ENCODE measurements at places on chromosomes 6 and 20. TPM values are rescaled to one million over a fixed set of nuclear protein-coding genes. Genes with fewer than 3 reads are reported as not detected.

DNA sequence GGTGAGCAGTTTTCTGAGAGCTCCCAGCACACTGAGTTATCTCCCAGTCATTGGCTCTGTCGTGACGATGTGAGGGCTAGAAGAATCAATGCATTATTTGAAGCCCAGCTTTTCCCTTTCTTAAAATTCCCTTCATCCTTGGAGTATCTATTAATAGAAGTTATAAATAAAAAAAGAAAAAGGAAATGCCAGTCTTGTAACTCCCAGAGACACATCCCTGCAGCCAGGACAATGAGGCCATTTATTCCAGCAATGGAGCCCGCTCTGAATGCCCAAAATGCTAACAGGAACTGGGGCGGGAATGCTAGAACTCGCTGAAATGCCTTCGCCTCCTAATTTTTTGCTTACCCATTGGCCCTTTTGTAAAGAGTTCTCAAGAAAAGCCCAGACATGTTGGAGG lies 305.8 kb downstream of the TFAP2C start:
- H3K27ac ChIP-seq: no peak overlapping the region
- H3K4me1 ChIP-seq: no peaks in the 10 kb centered on the region
- DNase-seq: no peak
- peaks cover 20% of the 10 kb centered on the region for H3K27me3 ChIP-seq

- H3K36me3 ChIP-seq: peaks cover 6% of the 10 kb centered on the region
- peaks cover 70% of the 10 kb centered on the region for H3K4me1 ChIP-seq
- DNase-seq: peak; percentile 94
- peak overlapping the region; percentile 88 for H3K27ac ChIP-seq
- no peak overlapping the region for H3K4me3 ChIP-seq
Measured at GRCh38 chr6:17865798-17866725, 121.4 kb downstream of the KIF13A start.

DNA sequence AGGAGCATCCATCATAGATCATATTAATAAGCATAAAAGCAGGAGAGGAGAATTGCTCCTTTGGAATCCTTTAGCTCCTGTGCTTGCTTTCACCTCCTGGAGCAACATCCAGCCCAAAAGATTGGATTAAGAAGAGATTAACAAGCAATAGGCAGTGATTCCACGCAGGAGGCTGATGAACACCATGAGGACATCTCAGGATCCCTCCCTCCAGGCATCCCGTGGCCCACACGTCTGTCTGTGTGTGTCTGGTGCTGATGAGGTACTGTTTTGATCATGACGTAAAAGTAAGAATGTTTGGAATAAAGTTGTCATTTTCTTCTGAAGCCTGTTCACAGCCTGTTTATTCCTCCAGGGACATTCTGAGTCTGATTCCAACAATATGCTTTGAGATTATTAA lies 185.5 kb upstream of the MYLIP start:
- H3K27me3 ChIP-seq: no peaks in the 10 kb centered on the region
- no peak overlapping the region for H3K27ac ChIP-seq
- no peak for DNase-seq
- H3K4me3 ChIP-seq: no peak overlapping the region

GRCh38 chr20:17676378-17676759 lies 5.7 kb downstream of the RRBP1 start:
- no peak overlapping the region for H3K27ac ChIP-seq
- no peak for DNase-seq
- H3K4me1 ChIP-seq: peaks cover 24% of the 10 kb centered on the region
- no peaks in the 10 kb centered on the region for H3K27me3 ChIP-seq

Gene KAT14
- total RNA-seq: 15.3 TPM

Gene FKBP1C
- total RNA-seq: 0.09 TPM

Gene GJA1
- 164 TPM for total RNA-seq

Gene TBPL1
- 48.2 TPM for total RNA-seq

GRCh38 chr6:96899019-96899418 lies 1.3 kb upstream of the NDUFAF4 start:
- no peak overlapping the region for H3K4me3 ChIP-seq
- peaks cover 9% of the 10 kb centered on the region for H3K4me1 ChIP-seq
- peaks cover 25% of the 10 kb centered on the region for H3K36me3 ChIP-seq
- H3K27me3 ChIP-seq: peaks cover 5% of the 10 kb centered on the region
- DNase-seq: no peak

DNA sequence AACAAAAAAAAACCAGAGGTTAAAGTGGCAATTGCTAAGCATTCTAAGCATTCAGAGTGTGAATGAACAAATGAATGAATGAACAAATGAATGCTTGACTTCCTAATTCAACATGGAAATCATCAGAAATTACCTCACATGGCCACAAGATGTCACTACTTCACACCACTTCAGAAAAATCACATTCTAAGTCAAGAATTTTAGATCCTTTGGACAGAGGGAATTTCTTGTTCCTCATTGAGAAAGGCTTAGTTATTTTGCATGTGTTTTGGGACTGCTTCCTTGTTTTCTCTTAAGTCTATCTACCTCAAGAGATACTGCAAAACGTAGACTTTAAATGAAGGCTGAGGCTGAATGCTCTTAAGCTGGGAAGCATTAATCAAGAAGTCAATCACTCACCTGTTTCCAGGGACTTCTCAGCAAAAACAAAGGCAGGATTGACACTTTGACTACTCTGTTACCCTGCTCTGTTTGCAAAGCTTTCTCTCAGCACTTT lies 120.2 kb downstream of the MBOAT1 start:
- H3K4me1 ChIP-seq: no peaks in the 10 kb centered on the region
- no peak overlapping the region for H3K4me3 ChIP-seq
- no peak overlapping the region for H3K27ac ChIP-seq
- DNase-seq: no peak
- H3K27me3 ChIP-seq: no peaks in the 10 kb centered on the region

Gene TMEM244
- total RNA-seq: not detected

DNA sequence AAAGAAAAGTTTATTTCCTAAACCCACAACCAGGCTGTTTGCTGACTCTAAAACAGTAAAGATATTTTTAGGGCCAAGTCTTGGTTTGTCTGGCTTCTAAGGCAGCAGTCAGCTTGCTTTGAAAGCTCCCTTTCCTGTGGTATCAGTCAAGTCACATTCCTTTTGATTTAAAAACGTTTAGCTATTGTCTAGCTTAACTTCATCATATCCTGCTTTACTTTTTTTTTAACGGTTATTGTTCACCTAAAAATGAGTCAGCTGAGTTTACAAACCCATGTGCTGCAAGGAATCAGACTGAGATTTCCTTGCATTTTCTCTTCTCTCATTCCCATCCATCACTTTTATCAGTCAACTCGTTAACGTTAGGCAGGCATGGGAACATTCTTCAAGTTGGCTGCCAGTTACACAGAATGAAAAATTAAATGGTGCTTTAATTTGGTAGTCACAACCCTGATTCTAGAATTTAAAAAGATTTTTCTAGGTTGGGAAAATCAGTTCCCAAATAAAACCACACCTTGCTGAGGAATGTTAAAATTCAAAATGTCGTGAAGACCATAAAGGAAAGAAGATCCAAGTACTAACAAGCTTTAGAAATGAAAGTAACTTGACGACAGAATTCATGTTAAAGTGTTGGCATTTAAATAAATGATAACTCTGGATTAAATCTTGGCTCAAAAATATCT lies 45.9 kb downstream of the ELOVL5 start:
- peak overlapping the region; percentile 95 for H3K27ac ChIP-seq
- H3K27me3 ChIP-seq: no peaks in the 10 kb centered on the region
- DNase-seq: peak; percentile 59
- no peaks in the 10 kb centered on the region for H3K36me3 ChIP-seq
- H3K4me1 ChIP-seq: peaks cover 43% of the 10 kb centered on the region

GRCh38 chr6:56477241-56477640 lies 165.4 kb downstream of the DST start:
- no peak overlapping the region for H3K4me3 ChIP-seq
- H3K27me3 ChIP-seq: no peaks in the 10 kb centered on the region
- no peak for DNase-seq
- peaks cover 75% of the 10 kb centered on the region for H3K36me3 ChIP-seq

- H3K4me1 ChIP-seq: peaks cover 14% of the 10 kb centered on the region
- H3K27me3 ChIP-seq: no peaks in the 10 kb centered on the region
- no peak for DNase-seq
- H3K4me3 ChIP-seq: no peak overlapping the region
- H3K27ac ChIP-seq: no peak overlapping the region
Measured at GRCh38 chr6:34951731-34952130, 62.7 kb downstream of the ANKS1A start.

GRCh38 chr6:146583966-146584365 lies 14.8 kb upstream of the ADGB start:
- DNase-seq: no peak
- H3K36me3 ChIP-seq: no peaks in the 10 kb centered on the region
- no peak overlapping the region for H3K4me3 ChIP-seq
- no peaks in the 10 kb centered on the region for H3K4me1 ChIP-seq
- H3K27ac ChIP-seq: no peak overlapping the region
- no peaks in the 10 kb centered on the region for H3K27me3 ChIP-seq

DNA sequence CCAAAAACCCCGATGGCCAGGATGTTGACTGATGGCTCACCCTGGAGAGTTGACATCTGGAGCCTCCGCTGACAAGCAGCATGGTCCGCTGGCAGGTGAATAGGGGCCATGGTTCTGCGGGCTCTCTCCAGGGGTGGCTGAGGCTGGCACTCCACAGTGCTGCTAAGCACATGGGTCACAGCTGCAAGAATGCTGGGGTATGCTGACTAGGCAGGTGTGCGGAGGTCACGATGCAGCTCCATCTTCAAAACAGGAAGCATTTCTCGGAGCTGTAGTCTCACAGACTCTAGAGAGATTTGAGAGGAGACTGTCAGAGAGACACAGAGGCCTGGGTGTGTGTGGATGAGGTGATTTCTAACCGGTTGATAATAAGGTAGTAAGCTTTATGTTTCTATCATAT lies 341.6 kb downstream of the NRN1 start:
- no peak for DNase-seq
- no peaks in the 10 kb centered on the region for H3K36me3 ChIP-seq
- no peak overlapping the region for H3K27ac ChIP-seq
- H3K4me3 ChIP-seq: no peak overlapping the region
- no peaks in the 10 kb centered on the region for H3K4me1 ChIP-seq
- no peaks in the 10 kb centered on the region for H3K27me3 ChIP-seq

GRCh38 chr6:3186974-3187382 lies 29.6 kb upstream of the TUBB2A start:
- no peak overlapping the region for H3K27ac ChIP-seq
- no peaks in the 10 kb centered on the region for H3K4me1 ChIP-seq
- 0 out of 2 replicates have a peak, but pooled peaks cover 3% of the 10 kb centered on the region for H3K27me3 ChIP-seq
- no peak overlapping the region for H3K4me3 ChIP-seq

Gene SPTLC3
- 13.6 TPM for total RNA-seq

DNA sequence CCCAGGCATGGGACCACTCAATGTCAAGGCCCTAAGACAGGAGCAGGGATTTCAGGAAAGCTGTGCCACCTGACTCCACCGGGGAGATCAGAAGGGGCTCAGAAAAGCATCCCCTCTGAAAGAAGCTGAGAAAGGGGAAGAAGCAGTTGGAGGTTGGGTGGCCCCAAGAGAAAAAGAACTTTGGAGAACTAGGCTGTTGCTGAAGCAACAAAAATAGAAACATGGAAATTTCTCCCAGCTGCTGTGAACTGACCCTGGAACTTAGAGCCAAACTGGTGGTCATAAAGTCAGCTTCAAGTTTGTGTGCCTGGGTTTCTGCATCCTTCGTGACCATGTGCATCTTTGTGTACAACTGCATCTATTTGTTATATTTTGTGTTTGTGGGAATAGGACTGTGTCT lies 534.5 kb downstream of the MAFB start:
- no peak for DNase-seq
- H3K27ac ChIP-seq: no peak overlapping the region
- H3K4me3 ChIP-seq: no peak overlapping the region
- H3K4me1 ChIP-seq: no peaks in the 10 kb centered on the region
- no peaks in the 10 kb centered on the region for H3K36me3 ChIP-seq
- H3K27me3 ChIP-seq: no peaks in the 10 kb centered on the region

- no peak overlapping the region for H3K4me3 ChIP-seq
- H3K36me3 ChIP-seq: no peaks in the 10 kb centered on the region
- H3K4me1 ChIP-seq: no peaks in the 10 kb centered on the region
Measured at GRCh38 chr6:39193201-39193791, 36.0 kb downstream of the KCNK5 start.

DNA sequence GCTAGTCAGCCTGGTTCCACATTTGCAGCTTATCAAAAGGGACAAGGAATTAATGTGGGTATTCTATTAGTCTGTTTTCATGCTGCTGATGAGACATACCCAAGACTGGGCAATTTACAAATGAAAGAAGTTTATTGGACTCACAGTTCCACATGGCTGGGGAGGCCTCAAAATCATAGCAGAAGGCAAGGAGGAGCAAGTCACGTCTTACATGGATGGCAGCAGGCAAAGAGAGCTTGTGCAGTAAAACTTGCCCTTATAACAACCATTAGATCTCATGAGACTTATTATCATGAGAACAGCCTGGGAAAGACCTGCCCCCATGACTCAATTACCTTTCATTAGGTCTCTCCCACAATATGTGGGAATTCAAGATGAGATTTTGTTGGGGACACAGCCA lies 689.1 kb upstream of the MARCKS start:
- H3K4me1 ChIP-seq: 0 out of 2 replicates have a peak, but pooled peaks cover 4% of the 10 kb centered on the region
- no peaks in the 10 kb centered on the region for H3K27me3 ChIP-seq
- H3K4me3 ChIP-seq: no peak overlapping the region
- no peak overlapping the region for H3K27ac ChIP-seq

- DNase-seq: no peak
- H3K27me3 ChIP-seq: no peaks in the 10 kb centered on the region
- no peak overlapping the region for H3K27ac ChIP-seq
- no peaks in the 10 kb centered on the region for H3K36me3 ChIP-seq
Measured at GRCh38 chr20:21272679-21273078, 30.5 kb upstream of the XRN2 start.

- H3K27ac ChIP-seq: no peak overlapping the region
- DNase-seq: no peak
- H3K4me3 ChIP-seq: no peak overlapping the region
- H3K4me1 ChIP-seq: no peaks in the 10 kb centered on the region
- no peaks in the 10 kb centered on the region for H3K36me3 ChIP-seq
Measured at GRCh38 chr6:39558079-39558478, 167.1 kb downstream of the KIF6 start.

Gene SYNDIG1
- not detected for total RNA-seq

DNA sequence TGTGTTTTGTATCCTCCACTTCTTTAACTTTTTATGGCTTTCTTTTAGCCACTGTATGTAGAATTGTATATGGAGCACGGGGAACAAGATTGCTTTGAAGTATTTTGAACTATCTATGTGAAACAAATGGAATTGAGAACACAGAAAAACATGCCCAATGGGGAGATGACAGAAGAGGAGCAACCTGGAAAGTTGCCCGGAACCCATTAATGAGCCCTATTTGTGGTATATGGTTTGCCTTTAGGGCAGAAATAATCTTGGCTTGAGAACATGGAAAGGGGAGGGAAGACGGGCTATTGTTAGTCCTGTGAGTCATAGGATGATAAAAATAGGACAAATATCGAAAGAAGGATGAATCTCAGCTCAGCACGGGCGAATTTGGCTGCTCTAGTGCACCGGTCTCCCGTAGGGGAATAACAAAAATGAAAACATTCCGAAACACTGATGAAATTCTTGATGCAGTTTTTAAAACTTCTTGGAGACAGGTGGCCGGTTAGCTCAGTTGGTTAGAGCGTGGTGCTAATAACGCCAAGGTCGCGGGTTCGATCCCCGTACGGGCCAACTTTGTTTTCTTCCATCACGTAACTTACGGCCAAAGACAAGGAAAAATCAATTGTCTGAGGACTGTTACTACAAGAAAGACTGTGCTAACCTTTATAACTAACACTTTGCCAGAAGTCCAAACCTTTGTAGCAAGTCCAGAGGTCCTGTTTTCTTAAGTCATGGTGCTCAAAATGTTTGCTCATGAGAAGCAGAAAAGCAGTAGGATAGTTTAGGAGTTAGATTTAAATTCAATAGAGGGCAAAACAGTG lies 15.7 kb downstream of the HMGN4 start:
- H3K27ac ChIP-seq: peak overlapping the region; percentile 26
- peak; percentile 97 for DNase-seq
- H3K27me3 ChIP-seq: no peaks in the 10 kb centered on the region
- no peaks in the 10 kb centered on the region for H3K36me3 ChIP-seq
- H3K4me3 ChIP-seq: peak overlapping the region; percentile 41

All from SJSA1 (cell line).